CD4-positive, alpha-beta T cell treated with Interleukin-6 for 4 hours (primary cell): ENCODE measurements at places on chromosomes 11 and 22.
A peak's percentile ranks its signal among the peaks of the same experiment; 100 is the strongest.

DNA sequence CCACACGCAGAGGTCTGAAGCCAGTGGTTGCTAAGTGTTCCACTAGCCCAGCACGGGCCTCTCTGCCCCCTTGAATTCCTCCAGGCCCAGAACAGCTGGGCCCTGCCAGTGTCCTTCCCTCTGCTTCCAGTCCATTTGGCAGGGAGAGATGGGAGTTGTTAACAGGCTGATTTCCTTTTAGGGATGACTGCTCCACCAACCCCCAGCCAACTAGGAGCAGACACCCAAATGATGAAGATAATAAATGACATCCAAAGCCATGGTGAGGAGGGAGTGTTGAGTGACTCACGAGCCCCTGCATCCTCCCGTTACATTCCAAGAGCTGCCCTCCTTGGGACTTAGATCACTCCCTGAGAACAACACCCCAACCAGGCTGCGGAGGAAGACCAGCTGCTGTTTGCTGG lies 20.6 kb downstream of the PARVA start:
- no peak for DNase-seq

GRCh38 chr22:28155808-28156207 lies 236.8 kb upstream of the PITPNB start:
- no peak for DNase-seq

GRCh38 chr11:1118755-1119603 lies 38.8 kb upstream of the MUC5AC start:
- no peak for DNase-seq

DNA sequence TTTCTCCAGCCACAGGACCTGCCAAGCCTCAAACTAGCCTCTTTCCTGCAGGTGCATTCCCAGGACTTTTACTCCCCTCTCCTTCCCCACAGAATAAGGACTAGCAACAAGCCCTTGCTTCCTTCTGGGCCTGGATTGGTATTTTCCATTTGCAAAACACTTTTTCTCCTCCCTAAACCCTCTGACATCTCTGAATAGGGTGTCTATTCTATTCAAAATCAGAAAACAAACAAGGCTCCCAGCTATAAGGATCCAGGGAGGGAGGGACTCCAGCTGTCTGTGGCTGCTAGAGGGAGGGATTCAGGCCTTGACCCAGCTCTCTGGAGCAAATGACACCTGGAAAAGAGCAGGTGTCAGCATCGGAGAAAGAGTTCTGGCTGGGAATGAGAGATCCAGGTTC lies 168.5 kb upstream of the BDNF start:
- DNase-seq = no peak

DNA sequence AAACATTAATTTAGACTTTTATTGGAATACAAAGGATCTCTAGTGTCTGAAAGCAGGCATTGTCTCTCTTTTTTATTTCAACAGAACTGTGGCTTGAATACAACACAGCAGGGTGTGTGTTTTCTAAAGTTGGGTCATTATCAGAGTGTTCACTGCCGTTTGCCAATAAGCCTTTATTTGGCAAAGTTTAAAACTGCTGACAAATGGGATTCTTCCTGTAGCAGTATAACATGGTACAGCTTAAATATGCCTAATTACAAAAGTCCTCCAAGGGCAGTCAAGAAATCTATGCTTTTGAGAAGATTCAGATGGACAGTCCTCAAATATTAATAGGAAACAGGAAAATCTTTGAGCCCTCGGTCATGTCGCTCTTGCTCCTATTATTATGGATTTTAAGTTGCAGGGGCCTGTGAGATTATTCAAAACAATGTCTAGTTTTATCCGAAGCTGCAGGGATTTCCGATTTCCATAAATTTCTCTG lies 199.9 kb downstream of the MAML2 start:
- no peak for DNase-seq

DNA sequence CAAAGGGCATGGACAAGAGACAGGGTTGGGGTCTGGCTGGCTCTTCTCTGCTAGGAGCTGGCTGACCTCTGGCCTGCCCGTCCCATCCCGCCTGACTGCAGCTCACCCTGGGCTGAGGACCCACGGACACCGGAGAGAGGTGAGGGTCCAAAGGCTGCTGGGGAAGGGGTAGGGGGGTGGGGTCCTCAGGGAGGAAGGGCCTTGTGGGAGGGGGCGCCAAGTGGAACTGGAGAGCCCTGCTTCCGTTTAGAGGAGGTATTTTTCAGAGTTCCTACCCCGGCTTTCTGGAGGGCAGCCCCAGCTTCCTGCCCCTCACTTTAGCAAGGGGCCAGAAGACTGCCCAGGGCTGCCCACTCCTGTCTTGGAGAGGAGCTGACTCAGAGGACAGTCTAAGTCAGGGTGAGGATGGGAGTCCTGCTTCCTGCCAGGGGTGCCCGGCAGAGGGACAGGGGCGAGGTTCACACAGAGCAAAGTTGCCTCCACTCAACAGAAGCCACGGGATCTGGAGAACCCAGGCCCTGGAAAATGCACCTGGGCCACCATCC lies 7.1 kb downstream of the LARGE2 start:
- no peak for DNase-seq

DNA sequence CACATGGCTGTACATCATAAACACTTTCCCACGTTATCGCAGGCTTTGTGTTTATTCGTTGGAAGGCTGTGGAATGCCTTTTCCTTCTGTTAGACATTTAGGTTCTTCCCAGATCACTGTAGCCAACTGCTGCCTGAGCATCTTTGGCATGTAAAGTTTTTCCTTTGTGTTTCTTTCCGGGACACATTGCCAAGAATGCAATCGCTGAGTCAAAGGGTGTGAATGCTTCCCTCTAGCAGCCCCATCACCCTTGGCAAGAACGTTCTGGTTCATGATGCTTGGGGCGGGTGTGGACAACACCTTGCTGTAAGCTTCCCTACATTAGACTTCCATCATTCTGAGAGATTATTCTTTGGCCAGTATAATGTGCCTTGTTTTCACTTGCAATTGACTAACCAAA lies 136.2 kb downstream of the OSBP2 start:
- DNase-seq = no peak

DNA sequence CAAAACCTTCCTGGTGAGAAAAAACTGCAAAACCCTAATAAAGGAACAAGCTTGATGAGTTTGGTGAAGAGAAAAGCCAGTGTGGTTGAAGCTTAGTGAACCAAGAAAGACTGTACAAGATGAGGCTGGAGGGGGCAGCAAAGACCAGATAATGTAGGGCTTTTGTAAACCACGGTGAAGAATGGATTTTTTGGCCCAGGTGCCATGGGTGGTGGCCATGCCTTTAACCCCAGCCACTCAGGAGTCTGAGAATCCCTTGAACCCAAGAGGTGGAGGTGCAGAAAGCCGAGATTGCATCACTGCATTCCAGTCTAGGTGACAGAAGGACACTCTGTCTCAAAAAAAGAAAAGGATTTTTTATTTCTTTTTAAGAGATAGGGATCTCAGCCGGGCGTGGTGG lies 5.0 kb upstream of the ZDHHC5 start:
- no peak for DNase-seq

- DNase-seq = no peak
These were observed 58.8 kb downstream of the GRK3 start for GRCh38 chr22:25623310-25623734.

DNA sequence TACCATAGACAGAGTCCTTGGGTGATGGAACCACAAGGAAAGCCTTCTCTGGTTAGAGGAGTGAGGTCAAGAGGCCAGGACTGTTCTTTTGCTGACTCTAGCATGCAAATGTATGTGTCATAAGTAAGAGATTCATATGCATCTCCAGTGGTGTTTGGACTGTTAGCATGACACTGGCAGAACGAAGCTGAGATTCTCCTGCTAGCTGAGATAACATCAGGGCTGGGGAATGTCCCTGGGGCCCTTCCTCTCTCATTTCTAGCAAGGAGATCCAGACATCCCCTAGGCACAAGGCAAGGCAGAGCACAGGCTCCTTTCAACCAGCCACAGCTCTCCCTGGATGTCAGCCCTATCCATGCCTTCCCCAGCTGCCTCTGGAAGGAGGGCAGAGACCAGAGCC lies 711.3 kb downstream of the OPCML start:
- DNase-seq = no peak

DNA sequence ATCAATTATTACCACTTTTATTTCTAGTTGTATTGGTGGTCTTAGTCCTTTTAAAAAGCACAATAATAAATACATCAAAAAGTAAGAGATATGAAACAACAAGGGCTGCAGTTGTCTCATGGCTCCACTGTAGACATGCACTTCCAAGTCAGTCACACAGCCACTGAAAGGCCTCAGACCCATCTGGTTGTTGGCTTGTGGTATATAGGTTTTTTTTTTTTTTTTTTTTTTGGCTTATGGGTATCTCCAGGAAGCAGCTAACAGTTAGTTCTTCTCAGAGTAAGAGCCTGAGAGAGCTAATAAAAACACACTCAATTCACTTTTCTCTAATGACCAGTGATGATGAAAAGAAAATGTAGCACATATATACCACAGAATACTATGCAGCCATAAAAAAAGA lies 6.0 kb upstream of the OR52E6 start:
- DNase-seq = no peak

GRCh38 chr11:40924915-40925314 lies 534.5 kb downstream of the LRRC4C start:
- no peak for DNase-seq

- DNase-seq = no peak
These were observed at the start of gene ZNF280A for GRCh38 chr22:22520020-22520656. Gene ZNF280A (minus strand): TSS chr22:22520270. CDS start chr22:22515630, 4,640 bp downstream.

DNA sequence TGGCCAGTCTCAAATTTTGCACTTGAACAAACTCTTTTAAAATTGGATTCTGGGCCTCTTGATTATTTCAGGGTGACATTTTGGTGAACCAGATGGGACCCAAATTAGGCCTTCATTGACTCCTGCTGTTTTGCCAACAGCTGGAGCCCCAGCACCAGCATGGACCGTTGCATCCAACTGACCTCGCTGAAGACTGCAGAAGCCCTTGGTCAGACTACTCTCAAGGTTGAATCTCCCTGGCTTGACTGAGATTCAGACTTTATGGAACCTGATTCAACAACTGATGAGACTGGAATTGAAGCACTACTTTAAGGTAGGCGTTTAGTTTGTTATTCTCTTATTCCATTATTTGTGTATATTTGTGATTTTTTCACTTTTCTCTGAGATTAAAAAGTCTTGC lies 41.7 kb downstream of the NARS2 start:
- DNase-seq = no peak

DNA sequence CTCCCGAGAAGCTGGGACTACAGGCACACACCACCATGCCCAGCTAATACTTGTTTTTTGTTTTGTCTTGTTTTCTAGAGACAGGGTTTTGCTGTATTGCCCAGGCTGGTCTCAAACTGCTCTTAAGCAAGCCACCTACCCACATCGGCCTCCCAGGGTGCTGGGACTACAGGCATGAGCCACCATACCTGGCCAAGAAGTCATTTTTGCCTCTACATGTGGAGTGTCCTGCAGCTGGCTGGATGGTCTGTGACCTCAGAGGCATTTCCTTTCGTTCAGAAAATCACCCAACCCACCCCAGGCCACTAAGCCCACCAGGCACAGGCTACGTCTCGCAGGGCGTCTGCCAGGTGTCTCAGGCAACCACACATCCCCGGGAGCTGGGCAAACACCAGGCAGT lies 12.8 kb downstream of the SHANK2 start:
- DNase-seq = no peak

DNA sequence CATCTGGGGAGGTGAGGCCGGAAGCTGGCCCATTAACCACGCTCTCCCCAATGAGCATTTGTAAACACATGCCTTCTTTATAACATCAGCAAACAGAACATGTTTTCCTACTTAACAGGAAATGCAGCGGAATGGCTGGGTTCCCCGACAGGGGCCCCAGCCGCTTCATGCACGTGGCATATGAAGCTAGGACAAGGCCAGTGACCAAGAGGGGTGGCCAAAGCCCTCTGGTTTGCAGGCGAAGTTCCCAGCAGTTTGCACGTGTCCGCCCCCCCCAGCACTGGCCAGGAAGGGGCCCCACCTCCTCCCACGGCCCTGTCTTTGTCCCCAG lies 38.7 kb upstream of the LINC01488 start:
- no peak for DNase-seq

DNA sequence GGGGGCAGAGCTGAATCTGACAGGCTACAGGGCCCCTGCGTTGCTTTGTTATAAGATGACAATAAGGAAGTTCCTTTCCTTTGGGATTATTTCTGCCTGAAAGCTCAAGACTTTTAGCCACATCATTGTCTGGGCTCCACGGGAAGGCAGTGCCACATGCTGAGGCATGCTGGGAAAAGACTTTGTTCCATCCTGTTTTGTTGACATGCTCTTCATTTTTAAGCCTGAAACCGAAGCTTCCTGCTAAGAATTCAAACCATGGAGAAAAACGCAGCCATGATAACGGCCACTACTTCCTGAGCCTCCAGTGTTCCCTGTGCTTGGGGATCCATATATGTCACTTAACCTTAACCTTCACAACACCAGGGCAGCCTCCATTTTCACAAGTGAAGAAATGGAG lies 5.5 kb upstream of the TCF20 start:
- no peak for DNase-seq

- DNase-seq = no peak
These were observed 20.6 kb downstream of the FLRT1 start for GRCh38 chr11:64056213-64056785.

GRCh38 chr22:30968015-30968923 lies at the start of gene MORC2:
Gene MORC2 (minus strand): TSS chr22:30968774. CDS start chr22:30967889, 885 bp downstream.
- DNase-seq = no peak

DNA sequence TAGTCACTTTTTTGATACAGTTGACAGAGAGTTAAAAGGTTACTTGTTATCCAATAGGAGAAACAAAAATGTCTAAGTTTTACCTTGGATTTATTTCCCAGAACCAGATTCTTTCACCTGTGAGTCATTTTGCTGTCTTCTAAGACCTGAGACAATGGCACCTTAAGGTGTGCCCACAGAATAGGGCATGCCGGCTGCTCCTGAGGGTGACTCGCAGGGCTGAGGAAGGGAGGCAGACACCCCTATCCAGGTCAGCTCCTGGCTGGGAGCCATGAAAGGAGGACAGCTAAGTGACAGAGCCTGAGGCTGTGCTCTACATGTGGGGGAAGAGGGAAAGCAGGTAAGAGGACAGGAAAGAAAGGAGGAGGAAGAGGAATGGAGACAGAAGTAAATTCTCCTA lies 67.8 kb downstream of the RASSF10 start:
- no peak for DNase-seq

- DNase-seq = no peak
These were observed 326.5 kb downstream of the BUD13 start for GRCh38 chr11:116446048-116446941.

DNA sequence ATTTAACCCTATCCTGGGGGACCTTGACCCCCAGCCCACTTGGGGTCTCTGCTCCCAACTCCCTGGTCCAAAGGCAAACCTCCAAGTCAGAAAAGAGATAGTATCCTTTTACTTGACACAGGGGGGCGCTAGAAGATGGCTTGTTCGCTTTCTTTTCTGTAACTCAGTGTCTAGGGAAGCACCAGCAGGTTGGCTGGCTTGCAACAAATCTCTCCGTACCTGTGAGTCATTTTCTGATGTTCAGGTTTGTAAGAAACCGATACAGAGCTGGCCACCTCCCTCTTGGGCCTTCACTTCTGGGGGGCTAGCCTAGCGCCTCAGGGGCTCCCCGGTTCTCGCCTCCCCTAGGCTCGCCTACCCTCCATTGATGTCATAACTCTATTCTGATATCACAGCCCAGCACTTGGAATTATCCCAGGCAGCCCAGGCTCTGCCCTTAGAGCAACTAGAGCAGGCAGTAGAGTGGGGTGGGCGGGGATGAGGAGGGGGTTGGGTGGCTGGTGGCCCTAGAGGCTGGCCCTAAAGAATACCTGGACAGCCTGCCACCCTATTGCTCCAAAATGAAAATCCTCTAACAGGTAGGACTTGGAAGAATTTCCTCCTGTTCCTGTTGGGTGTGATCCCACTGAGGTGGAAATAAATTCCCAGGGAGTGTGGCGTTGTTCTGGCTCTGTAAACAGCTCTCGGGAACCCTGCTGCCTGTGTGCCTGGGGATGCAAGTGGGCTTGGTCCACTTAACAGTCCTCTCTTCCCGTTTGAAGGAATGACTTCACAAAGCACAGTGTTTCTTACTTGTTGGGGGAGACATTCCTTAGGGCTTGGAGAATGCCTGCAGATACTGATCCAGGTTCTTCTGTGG lies 69.4 kb downstream of the OSBP2 start:
- DNase-seq = peak; percentile 59
